Cardiac muscle cell (in vitro differentiated cells and primary cell): ENCODE measurements at places on chromosomes 12 and 14. TPM values are rescaled to one million over a fixed set of nuclear protein-coding genes. Genes with fewer than 3 reads are reported as not detected.

DNA sequence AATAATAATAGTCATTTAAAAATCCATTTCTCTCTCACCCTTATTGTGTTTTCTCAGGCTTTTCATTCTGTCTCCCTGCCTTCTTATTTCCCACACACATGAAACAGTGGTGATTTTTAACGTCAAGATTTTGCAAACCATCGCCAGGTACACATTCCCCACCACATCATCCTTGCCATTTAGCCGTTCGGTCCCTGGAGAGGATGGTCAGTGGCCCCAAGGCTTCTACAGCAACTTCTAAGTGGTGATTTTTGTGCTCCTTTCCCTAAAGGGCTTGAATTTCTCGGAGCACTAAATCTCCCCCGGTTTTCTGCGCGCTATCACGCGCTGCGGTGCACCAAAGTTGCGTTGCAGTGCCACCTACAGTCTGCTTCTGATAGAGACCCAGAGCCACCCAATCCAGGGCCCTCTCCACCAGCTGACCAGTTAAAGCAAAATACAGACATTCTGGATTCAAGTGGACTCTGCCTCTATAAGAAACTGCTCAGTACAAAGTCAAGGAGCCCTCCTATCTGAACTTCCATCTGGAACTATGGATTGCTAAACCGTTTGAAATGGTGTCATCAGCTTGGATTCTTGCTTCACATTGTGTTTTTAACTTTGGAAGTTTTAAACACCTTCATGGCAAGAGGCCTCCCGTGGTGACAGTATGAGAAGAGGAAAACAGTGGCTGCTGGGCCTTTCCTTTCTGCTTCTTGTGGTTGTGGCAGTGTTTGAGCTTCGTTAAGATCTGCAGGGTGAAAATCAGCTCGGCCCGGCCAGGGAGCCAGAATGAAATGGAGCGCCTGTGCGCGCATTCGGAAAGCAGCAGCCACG lies 234.0 kb downstream of the SPTSSA start:
- peak; percentile 84 for DNase-seq

DNA sequence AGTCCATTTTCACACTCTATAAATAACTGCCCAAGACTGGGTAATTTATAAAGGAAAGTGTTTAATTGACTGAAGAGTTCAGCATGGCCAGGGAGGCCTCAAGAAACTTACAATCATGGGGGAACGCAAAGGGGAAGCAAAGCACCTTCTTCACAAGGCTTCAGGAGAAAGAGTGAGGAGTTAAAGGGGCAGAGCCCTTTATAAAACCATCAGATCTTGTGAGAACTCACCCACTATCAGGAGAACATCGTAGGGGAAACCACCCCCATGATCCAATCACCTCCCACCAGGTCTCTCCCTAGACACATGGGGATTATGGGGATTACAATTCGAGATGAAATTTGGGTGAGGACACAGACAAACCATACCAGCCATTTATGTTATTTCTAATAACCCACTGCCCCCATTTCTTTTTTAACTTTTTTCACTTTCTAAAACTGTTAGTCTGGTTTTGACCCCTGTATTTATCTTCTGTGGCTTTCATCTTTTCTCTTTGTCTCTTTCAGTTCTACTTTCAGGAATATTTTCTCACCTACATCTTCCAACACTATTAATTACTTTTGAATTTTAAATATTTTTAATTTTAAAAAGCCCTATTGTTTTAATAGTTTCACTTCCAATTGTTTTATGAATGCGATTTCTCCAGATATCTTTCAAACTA lies 44.5 kb downstream of the WDR89 start:
- DNase-seq, result no peak

DNA sequence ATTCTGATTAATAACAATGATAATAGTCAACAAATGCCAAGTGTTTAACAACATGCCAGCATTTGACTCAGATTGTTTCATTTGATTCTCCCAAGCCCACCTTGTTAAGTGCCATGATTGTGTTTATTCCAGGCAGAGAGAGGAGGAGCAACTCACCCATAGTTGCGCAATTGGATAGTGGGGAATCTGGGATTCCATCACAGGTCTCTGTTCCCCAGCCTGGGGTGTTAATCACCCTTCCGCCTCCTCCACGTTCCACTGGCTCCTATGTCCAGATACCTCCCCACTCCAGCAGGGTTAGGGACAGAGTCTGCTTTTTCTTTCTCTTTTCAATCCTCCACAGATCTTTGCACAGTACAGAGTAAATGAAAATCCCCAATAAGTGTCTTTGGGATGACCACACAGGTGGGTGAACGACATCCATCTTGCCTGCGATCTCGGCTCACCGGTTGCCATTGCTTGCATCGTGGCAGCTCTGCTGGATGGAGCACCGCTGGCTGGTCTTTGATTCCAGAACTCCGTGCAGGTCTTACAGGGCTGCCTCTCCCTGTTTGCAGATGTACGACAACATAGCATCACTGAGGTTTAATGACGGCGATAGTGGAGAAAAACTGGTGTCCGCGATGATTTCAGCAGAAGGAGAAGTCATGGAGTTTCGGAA lies 78.8 kb downstream of the DNAH10 start:
- DNase-seq, result no peak

DNA sequence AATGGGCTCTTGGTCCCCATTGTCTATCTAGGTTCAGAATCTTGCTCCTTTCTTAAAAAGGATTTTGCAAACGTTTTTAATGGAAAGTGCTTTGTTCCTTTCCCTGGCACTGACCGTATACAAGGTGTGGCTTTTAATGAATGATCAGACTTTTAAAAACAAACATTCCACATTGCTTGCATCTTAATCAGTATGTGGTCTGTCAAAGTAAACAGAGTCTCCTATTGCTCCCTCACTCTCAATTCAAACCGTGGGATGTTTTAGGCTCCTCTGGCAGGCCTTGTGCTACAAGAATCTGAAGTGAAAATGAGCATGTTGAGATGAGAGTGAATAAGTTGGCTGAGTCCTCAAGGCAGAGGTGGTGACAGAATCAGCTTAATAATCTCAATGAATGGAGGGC lies 107.0 kb downstream of the VRK1 start:
- no peak for DNase-seq

- DNase-seq, result no peak
Observed at GRCh38 chr12:94258593-94258992, 110.2 kb downstream of the PLXNC1 start.

DNA sequence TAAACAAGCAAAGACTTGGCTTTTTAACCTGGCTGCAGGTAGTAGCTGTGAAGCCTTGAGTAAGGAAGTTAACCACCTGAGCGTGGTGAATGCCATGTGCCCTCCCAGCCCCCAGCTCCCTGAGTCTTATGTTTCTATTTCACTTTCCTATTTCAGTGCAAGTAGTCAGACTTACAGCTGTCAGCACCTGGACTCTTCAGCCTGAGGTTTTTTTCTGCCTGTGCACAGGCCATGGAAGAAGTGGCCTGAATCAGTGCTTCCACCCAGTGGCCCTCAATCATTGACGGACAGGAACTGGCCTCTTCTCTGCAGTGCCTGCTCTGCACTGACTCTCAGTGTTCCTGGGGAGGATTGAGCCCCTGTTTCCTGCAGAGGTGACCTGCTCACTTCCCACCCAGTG lies 796.4 kb downstream of the MED13L start:
- no peak for DNase-seq

DNA sequence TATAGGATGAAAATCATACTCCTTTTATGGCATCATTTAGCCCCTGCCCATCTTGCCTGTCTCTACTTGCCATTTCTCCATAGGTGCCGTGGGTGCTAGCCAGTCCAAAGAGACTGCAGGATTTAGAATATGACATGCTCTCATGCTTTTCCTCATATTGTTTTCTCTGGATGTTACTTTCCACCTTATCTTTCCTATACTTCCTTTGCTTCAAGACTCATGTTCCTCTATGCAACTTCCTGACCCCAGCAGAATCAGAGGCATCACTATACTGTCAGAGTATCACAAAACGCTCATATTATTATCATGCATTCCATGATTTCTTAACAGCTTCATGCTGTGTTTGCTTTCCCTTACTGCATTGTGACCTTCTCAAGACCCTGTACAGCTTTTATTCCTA lies 220.8 kb upstream of the ABCD2 start:
- DNase-seq, result no peak

DNA sequence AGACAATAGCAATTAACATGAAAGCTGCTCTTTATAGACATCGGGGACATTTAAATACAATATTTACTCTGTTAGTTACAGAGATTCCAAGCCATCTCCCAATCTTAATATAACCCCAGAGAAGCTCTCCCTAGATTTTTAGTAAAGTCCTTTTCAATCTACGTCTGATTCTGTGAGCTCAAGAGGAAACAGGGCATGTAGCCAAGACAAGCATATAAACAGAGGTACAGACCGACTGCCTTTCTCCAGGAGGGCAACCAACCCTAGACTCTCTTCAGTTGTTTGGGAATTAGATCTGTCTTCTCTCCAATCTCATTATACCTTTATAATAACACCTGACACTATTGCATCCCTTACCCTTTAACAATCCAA lies 57.4 kb downstream of the TMTC1 start:
- peak; percentile 74 for DNase-seq

GRCh38 chr14:61186341-61187195 lies 94.6 kb downstream of the TMEM30B start:
- DNase-seq, result no peak

- no peak for DNase-seq
Observed at GRCh38 chr12:114963846-114964245, 279.9 kb upstream of the TBX3 start.

- no peak for DNase-seq
Observed at GRCh38 chr12:67442347-67442841, 173.2 kb downstream of the CAND1 start.

- DNase-seq, result no peak
Observed at GRCh38 chr12:56222531-56222895, 791 bp upstream of the RNF41 start.

DNA sequence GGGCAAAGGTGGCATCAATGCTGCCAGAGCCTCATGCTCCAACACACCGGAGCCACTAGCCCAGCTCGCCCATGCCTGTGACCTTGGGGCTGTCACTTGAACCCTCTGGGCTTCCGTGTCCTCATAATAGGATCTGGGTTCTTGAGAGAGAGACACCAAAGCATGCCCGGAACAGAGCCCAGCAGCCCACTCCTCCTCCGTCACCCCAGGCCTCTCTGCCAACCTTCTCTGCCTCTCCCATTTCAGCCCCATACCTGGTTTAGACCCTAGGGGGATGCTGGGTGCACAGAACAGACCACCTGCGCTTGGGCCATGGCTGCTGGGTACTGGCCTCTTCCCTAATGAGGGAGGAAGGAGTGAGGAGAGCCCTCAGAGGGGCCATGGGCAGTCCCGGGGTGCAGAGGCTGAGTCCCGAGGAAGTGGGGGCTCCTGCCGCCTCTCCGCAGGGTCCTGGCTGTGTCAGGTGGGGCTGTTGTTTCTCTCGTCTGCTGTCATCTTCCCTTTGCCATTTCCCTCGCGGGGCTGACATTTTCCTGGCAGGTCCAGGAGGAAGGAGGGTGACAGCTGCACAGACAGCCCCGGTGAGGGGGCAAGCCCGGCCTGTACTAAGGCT lies 172.4 kb upstream of the RTL1 start:
- DNase-seq, result no peak

GRCh38 chr14:77409131-77409533 lies 14.2 kb downstream of the NOXRED1 start:
- DNase-seq, result peak; percentile 65

DNA sequence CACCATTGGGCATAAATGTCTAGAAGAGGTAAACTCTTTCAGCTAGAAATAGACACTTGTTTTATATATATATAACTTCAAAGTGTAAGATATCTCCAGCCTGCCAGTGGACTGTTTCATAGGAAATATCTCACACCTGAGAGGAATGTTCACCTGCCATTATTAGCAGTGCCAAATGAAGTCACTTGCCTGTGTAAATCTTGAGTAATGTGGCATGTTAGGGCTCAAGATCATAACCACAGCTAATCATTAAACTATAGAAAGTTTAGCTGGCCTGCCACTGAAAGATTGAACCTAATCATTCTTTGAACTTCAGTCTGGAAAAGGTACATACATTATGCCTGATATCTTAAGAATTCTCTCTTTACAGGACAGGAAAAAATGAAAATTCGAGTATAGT lies 25.5 kb upstream of the KCNJ8 start:
- no peak for DNase-seq

DNA sequence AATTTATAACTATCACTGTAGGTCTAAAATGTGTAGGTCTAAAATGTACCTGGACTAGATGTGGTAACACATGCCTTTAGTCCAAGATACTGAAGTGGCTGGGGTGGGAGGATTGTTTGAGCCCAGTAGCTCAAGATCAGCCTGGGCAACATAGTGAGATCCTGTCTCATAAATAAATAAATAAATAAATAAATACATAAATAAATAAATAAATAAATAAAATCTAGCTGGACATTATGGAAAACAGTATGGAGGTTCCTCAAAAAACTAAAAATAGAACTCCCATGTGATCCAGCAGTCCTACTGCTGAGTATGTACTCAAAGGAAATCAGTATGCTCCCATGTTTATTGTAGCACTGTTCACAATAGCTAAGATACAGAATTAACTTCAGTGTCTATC lies 24.0 kb downstream of the PDE3A start:
- DNase-seq, result no peak

DNA sequence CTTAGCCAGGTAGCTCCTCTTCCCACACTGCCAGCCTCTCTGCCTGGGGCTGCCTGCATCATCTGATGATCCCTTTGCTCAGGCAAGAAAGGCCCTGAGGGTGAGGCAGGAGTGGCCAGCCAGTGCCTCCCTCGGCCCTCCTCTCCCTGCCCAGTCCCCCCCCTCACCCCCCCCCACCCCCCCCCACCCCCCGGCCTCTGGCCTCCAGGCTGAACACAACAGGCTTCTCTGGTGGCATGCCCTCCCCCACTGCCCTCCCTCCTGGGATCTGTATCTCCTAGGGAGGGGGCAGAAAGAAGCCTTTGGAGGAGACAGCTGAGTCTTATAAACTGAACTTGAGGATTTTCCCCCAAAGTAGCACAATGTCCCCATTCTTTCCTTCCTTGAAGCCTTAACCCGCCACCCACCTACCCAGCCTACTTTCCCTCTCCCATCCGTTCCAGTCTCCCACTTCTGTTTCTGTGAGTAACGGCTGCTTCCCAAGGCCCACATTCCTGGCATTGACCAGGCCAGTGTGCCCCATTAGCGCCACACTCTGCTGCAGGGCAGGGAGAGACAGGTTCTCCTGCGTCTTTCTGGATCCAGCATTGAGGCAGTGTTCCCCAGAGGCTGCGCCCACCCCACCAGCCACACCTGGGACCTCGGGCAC lies 82.1 kb downstream of the B4GALNT3 start:
- DNase-seq, result no peak

Gene KCNH5
- total RNA-seq, result 0.04 and 0.06 TPM in 2 replicates

Gene INSM2
- not detected in 2 replicates for total RNA-seq

Gene MYF6
- not detected in 2 replicates for total RNA-seq

Gene GNB3
- 3.0 and 5.2 TPM in 2 replicates for total RNA-seq

Gene PPHLN1
- total RNA-seq, result 77.6 and 87.8 TPM in 2 replicates

Gene FBRSL1
- total RNA-seq, result 19.9 and 37.3 TPM in 2 replicates

Gene CLEC2A
- total RNA-seq, result not detected in 2 replicates

Gene PTCSC3
- not detected in 2 replicates for total RNA-seq

Gene CMAS
- 26.1 and 32.7 TPM in 2 replicates for total RNA-seq

Gene CNOT2
- total RNA-seq, result 88.2 and 113 TPM in 2 replicates

Gene AMN1
- 9.7 and 11.7 TPM in 2 replicates for total RNA-seq

Gene KRT73
- total RNA-seq, result not detected in 2 replicates

Gene HSPB8
- total RNA-seq, result 79.1 and 99.2 TPM in 2 replicates

Gene MYBPC1
- total RNA-seq, result not detected in 2 replicates

Gene DAO
- not detected in 2 replicates for total RNA-seq

Gene CCDC198
- not detected in 2 replicates for total RNA-seq

Gene GPR135
- total RNA-seq, result 5.6 and 11.0 TPM in 2 replicates
